CD4-positive, alpha-beta T cell treated with Interleukin-6 for 4 hours (primary cell): ENCODE measurements at places on chromosomes 1 and 21.

- no peak for DNase-seq
These were observed 66.5 kb downstream of the KIRREL1 start for GRCh38 chr1:158059984-158060383.

DNA sequence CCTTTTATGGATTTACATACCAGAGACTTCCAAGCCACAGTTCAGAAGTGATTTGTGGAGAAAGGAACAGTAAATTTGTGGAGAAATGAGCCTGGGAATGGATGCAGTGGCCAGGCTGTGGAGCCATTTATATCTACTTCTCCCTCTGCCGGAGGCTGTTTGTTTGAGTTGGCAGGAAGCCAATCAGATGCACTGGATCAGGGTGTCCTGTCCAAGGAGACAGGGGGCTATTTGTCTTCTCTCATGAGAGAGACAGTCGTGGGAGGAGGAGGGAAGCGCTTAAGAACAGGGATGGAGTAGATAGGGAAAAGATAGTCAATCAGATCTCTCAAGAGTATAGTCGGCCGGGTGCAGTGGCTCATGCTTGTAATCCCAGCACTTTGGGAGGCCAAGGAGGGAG, 2.8 kb upstream of the HAPLN2 start:
- no peak for DNase-seq

- DNase-seq = no peak
These were observed 34.7 kb downstream of the RGSL1 start for GRCh38 chr1:182484531-182485257.

GRCh38 chr21:18161841-18162240, 82.8 kb upstream of the CHODL start:
- no peak for DNase-seq

DNA sequence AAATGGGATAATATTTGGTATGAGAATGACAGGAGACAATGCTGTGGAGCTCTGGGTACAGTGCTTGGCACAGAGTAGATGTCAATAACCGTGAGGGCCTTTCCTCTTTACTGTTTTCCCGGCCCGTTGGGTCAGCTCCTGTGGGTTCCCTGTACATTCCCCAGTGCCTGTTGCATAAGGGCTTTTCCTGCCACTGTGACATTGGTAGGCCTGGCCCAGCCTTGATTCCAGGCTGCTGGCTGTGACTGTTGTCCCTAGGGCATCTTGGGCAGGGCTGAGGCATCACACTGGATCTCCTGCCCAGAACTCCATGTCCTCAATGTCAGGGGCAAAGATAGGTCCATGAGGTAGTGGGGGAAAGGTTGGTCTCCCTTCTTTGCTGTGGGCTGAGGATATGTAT, 25.8 kb upstream of the MYCL start:
- DNase-seq = no peak

DNA sequence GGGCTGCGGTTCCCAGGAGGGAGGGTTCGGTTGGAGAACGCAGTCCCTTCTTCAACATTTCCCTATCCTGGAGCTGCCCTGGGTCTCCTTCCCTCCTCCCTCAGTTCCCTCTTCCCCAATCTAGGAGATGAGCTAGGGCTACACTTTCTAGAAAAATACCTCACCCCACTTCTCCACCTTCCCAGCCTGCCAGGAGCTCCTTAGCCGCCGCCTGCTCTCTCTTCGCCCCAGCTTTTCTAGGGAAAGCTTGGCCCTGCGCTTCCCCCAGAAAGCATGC, 488 bp upstream of the ADAMTS1 start:
- DNase-seq = no peak

DNA sequence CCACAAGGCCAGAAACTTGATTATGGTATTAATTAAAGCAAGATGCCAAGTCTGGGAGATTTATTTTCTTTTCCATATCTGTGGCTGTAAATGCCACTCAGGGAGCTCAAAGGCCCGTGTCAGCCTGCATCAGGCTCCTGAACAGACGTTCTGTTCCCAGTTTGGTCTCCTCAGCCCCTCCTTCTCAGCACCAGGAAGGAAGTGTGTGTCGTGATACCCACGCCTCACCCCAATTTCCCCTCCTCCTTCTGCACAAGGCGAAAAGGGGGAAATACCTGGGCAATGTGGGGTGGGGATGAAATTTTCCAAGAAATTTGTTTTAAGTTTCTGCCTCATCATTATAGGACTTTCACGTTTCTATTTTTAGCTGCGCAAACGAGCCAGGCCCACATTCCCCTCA, 112.0 kb downstream of the SYF2 start:
- DNase-seq = no peak

- no peak for DNase-seq
These were observed 329.8 kb upstream of the BEND5 start for GRCh38 chr1:49106445-49106844.

GRCh38 chr1:20491866-20492265, 5.9 kb upstream of the CAMK2N1 start:
- DNase-seq = no peak

GRCh38 chr1:93002781-93003180, 41.5 kb upstream of the DIPK1A start:
- DNase-seq = no peak

GRCh38 chr1:22207511-22208267, 64.8 kb upstream of the WNT4 start:
- no peak for DNase-seq

- no peak for DNase-seq
These were observed 10.7 kb downstream of the EXTL2 start for GRCh38 chr1:100883963-100884362.

DNA sequence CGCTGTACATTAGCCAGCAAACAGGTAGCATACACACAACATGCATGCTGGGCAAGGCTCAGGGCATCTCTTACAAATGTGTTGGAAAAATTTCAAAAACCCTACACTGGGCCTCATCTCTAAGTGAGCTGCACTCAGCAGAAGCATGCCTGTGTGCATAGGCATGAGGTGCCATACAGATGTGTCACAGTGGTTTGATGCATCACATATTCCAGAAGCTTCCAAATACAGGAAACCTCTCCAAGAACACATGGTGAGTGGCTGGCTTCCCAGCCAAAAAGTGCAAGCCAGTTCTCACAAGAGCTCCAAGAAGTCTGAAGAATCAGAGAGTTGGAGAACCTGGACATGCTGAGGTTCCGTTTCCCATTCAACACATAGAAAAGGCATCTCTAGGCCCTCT, 58.3 kb downstream of the CD46 start:
- no peak for DNase-seq

- peak; percentile 86 for DNase-seq
These were observed at the start of gene RNPC3 for GRCh38 chr1:103525607-103526507. TSS of gene RNPC3 (plus strand) at chr1:103525699. CDS start at chr1:103526071, 372 bp downstream.

GRCh38 chr1:165671526-165671925, 26.8 kb downstream of the ALDH9A1 start:
- DNase-seq = no peak

- peak; percentile 76 for DNase-seq
These were observed 102.0 kb upstream of the RUNX3 start for GRCh38 chr1:25031966-25032667.

GRCh38 chr1:226862890-226863289, 7.5 kb upstream of the PSEN2 start:
- no peak for DNase-seq

GRCh38 chr21:32605469-32605868, 6.7 kb downstream of the CFAP298 start:
- DNase-seq = no peak

- DNase-seq = no peak
These were observed 79.1 kb downstream of the TPR start for GRCh38 chr1:186295980-186296379.

- no peak for DNase-seq
These were observed 28.7 kb upstream of the RGS5 start for GRCh38 chr1:163231385-163231784.

DNA sequence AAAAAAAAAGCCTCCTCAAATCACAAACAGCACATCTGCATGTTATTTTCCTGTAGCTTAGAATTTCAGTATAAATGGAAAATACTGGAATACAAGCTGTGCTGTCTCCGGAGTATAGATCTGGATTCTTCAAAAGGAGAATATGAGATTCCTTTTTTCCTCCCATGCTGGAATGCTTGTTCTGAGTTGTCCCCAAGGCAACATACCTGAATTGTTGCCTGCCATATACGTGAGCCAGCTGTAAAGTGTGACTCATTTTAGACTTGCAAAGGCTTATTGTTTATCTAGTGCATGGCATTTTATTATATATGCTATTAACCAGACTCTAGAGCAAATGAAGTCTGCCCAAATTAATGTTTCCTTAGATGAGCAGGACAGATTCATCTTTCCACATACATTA, 95.0 kb upstream of the C1orf105 start:
- no peak for DNase-seq

DNA sequence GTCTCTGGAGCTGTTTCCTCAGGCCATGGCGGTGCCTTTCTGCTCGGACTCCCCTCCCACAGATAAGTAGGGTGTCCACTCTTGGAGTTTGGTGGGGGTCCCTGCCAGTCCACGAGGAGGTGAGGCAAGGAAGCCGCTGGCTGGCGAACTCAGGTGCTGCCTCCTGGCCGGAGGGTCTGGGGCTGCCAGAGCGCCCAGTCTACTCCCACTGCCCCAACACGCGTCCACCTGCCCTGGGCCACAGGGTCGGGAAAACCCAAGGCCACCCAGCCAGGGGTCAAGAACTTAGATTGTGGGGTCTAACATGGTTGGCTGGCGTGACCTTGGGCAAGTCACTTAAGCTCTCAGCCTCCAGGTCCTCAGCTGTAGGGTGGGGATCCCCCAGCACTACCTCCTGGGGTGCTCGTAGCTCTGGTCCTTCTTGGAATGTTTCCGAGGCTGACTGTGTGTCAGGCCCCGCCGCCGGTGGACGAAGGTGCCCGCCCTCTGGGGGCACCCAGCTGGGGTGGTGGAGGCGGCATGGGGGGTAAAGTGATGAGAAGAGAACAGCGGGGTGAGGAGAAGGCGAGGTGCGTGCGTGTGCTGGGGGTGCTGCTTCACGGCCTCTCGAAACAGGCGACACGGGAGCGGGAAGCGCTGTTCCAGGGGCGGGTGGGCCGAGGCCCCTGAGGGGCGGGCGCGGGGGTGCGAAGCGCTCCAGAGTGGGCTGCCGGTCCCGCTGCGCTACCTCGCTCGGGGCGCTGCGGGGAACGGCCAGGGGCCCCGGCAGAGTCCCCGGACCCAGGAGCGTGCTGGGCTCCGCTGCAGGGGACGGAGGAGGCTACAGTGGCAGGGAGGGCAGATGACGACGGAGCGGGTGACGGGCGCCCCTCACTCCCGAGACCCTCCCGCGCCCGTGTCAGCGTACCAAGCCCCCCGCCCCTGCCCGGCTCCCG, 1.2 kb downstream of the SH2D5 start:
- DNase-seq = no peak

- no peak for DNase-seq
These were observed 2.5 kb upstream of the HLX start for GRCh38 chr1:220876511-220877376.

GRCh38 chr1:16605532-16606505, 7.5 kb downstream of the NBPF1 start:
- no peak for DNase-seq

DNA sequence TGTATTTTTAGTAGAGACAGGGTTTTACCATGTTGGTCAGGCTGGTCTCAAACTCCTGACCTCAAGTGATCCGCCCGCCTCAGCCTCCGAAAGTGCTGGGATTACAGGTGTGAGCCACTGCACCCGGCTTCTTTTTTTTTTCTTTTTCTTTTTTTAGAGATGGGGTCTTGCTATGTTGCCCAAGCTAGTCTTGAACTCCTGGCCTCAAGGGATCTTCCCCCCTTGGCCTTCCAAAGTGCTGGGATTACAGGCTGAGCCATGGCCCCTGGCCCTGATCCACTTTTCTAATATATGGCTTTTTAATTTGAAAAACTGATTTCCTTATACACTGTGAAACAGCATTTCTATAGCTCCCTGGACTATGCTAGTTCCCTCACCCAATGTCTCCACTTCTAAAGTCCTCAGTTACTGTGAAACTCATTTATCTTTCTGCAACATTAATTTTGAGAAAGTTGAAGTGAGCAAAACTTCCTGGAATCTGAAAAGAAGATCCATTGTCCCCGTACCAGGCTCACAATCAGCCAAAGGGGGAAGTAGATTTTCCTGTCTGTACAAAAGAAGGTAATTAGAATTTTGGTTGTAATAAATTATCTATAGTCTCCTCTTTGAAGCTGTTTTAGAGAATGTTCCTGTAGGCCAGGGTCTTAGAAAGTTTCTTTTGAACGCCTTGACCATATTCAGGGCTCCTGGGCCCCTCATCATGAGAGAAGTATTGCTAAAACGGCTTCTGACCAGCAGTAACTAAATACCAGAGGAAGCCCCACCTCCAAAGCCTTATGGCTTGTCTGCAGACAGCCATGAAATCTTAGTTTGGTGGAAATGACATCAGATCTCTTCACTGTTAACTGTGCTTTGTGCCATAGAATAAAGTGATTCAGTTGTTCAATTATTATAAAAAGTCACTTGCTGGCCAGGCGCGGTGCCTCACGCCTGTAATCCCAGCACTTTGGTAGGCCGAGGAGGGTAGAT, 34.9 kb downstream of the DEGS1 start:
- DNase-seq = no peak

- DNase-seq = no peak
These were observed 1.2 kb upstream of the ALDH9A1 start for GRCh38 chr1:165699577-165699976.

- no peak for DNase-seq
These were observed 45.9 kb downstream of the ARHGEF10L start for GRCh38 chr1:17585266-17585987.

- no peak for DNase-seq
These were observed 1058.1 kb upstream of the TMPRSS15 start for GRCh38 chr21:19461481-19462205.
